ENCODE measurements at places on chromosomes 11 and 22.

- no peak for DNase-seq
Observed at GRCh38 chr11:110973401-110973980, 261.3 kb upstream of the ARHGAP20 start.

DNA sequence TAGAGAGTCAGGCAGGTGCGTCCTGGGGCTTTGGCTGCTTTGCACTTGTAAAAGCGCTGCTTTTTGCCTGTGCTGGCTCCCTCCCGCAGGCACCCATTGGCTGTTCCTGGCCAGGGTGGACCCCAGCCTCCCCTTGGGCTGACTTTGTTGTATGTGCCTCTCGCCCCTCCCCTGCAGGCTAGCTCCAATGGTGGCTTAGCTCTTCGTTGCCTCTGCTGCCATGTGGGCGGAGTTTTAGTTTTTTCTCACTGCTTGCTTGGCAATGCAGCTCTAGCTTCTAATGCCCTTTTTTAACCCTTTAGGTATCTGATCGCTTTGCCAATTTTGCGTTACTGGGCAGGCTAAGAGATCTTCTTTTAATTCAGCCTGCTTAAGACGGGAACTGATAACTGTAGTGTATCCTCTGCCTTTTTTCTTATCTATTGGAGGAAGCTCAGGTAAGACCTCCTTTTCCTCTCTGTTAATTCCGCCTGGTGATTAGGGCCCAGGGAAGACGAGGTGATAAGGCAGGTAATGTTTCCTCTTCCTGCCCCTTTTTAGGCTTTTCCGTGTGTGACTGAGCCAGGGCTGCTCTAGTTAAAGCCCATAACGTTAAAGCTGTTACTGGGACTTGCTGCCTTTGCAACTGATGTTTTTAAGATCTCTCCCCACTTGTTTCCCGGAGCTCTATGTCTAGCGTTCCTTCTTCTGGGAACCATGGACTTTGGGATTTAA lies 11.7 kb upstream of the GLYATL1 start:
- peak; percentile 28 for DNase-seq

GRCh38 chr11:101436511-101437142 lies 147.2 kb downstream of the TRPC6 start:
- DNase-seq: peak; percentile 35

- DNase-seq: no peak
Observed at GRCh38 chr11:12725055-12725862, 51.0 kb downstream of the TEAD1 start.

DNA sequence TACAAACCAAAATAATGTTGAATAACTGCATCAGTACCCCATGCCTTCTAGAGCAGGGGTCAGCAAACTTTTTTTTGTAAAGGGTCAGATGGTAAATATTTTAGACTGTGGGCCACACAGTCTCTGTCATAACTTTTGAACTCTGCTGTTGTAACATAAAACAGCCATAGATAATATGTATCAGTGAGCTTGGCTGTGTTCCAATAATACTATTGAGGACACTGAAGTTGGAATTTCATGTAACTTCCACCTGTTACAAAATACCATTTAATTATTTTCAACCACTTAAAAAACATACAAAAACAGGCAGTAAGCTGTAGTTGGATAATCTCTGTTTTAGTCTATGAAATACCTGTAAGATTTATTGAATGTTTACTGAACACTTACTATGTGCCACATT lies 55.2 kb downstream of the PICALM start:
- DNase-seq: no peak

DNA sequence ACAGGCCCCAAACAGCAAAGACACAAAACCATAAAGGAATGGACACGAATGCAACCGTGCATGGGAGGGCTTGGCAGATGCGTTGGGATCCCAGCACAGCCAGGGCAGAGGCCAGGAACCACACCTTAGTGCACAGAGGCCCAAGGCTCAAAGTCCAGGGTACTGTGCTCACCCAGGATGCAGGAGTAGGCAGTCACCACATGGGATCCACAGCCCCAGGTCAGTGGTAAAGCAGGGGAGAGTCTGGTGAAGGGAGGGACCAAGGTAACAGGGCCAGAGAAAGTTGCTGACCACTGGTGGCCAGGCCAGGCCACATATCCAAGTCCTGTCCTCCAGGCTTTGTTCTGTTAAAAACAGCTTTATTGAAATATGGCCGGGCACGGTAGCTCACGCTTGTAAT lies 6.5 kb upstream of the CERK start:
- DNase-seq: no peak

- DNase-seq: no peak
Observed at GRCh38 chr22:48496987-48497650, 1330.6 kb downstream of the BRD1 start.

GRCh38 chr11:63670433-63671321 lies 499 bp downstream of the ATL3 start:
- DNase-seq: peak; percentile 51

DNA sequence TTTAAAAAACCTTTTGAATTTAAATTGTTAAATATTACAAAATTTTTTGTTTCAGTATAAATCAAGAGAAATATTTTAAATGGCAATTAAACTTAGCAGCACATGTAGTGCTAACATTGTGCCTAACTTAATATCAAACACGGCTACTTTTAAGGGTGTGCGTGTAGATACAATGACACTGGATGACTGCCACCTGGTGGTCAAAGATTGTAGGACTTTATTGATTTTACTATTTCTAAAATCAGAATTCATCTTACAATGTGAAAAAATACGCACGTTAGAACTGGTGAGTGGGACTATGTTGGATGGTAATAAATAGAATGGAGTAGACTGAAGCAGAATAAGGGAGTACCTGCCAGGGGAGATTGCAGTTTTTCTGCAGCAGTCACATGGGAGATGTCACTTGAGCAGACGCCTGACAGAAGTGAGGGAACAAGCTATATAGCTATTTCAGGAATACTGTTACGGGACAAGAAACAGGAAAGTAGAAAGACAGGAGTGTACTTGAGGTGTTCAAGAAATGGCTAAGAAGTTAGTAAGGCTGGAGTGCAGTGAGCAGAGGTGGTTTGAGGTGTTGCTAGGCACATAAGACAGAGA lies 52.9 kb downstream of the UVRAG start:
- DNase-seq: peak; percentile 39

- DNase-seq: peak; percentile 73
Observed at GRCh38 chr11:83070044-83070701, 1.5 kb downstream of the RAB30 start.

Data from HCEC 1CT (cell line).